SK-N-MC (cell line): ENCODE measurements at places on chromosomes 6 and 20.

- no peak for DNase-seq
Observed at GRCh38 chr6:70150521-70150920, 152.4 kb downstream of the COL9A1 start.

GRCh38 chr20:21714297-21715192 is 9.1 kb downstream of the PAX1 start:
- no peak for DNase-seq

- DNase-seq = no peak
Observed at GRCh38 chr6:441126-441920, 49.8 kb downstream of the IRF4 start.

- DNase-seq = no peak
Observed at GRCh38 chr6:37134396-37135191, 35.4 kb upstream of the PIM1 start.

- no peak for DNase-seq
Observed at GRCh38 chr6:70967049-70967448, 10.2 kb upstream of the B3GAT2 start.

GRCh38 chr20:48875914-48876240 is 45.6 kb upstream of the ARFGEF2 start:
- no peak for DNase-seq

- DNase-seq = no peak
Observed at GRCh38 chr6:16849280-16849987, 88.2 kb upstream of the ATXN1 start.

DNA sequence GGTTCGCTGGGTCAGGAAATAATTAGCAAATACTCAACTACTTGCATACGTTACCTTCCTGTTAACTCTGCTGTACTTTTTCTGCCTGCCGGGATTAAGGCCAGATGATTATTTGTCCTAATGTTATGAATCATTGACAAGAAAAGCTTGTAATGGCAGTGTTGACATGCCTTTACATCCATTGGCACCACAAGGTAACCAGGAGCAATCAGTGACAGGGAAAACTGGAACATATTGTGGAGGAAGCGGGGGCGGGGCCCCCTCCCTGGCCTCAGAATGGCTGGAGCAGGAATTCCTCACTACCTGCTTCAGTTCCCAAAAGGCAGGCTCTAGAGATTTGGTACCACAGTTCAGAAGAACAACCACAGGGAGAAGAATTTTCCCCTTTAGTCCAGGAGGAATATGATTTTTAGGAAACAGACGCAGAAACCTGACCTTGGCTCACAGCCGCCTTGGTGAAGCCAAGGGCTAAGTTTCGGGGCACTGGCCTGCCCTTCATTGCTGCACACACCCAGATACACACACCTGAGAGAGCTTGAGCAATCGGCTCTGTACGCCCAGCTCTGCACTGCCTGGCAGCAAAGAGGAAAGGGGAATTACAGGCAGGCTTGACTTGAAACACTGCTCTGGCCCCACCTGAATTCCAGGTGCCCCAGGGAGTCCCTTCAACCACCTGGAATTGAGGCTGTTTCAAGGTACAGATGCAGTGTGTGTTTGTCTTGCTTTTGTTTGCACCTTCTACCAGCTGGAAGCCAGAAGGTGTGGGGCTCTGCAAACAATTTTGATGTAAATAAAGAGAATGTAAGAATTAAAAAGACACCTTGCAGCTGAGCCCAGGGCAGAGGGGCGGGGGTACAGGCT is 89.8 kb downstream of the MYB start:
- no peak for DNase-seq

DNA sequence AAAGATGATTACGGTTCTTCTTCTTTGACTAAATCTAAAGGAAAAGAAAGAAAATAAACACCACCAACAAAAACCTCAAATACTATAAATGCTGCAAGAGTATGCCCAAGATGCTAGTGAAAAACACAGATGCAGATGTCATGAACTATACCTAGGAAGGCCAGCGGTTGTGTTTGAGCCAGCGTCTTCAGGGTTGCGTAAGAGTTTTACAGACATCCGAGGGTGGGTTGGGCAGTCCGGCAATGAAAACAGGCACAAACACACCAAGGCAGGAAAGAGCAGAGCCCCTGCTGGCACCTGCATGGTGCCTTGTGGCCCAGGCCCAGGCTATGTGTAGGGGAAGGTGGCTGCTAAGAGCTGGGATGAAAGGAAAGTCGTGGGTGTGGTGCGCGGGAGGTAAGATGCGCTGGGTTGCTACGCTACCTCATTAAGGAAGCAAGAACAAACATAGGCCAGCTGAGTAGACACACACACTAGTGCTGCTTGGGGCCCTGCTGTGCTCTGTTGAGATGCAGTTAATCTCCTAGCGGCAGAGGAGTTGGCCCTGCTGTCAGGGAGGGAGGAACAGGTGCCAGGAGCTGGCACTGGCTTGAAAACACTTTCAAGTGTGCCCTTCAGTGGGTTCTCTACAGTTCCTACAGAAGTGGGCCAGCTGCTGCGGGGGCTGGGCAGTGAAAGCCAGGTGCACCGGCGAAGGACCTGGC is 170.2 kb upstream of the PLN start:
- no peak for DNase-seq

DNA sequence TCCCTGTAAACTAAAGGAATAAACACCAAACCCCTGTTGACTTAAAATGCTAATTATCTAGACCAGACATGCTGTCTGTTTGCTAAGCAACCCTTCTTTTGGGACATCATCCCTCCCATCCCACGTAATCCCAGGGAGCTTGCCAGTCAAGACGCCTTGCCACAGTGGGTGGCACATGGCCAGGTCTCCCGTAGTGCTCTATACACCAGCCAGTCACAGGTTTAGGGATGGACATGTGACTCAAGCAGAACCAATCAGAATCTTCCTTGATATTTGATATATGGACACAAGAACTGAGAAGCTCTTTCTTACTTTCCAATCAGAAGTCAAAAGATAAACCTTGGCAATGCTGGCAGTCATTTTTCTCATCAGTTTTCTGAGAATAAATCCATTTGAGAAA is 60.0 kb downstream of the CNKSR3 start:
- no peak for DNase-seq

DNA sequence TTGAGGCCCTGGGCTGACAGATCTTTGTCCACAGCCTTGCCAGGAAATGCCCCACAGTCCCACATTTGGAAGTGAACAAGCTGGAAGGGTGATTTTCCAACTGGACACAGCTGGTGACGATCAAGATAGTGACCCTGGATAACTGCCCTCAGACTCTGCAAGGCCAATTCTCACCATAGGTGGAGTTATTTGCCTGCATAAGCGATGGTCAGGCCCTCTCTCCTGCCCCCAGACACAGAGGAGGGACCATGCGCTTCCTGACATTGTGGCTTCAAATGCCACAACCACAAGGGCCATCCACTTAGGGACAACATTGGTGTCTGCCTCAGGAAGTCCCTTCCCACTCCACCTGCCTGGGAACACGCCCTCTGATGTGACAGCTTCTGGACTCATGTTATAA is 96.0 kb downstream of the JPH2 start:
- no peak for DNase-seq

DNA sequence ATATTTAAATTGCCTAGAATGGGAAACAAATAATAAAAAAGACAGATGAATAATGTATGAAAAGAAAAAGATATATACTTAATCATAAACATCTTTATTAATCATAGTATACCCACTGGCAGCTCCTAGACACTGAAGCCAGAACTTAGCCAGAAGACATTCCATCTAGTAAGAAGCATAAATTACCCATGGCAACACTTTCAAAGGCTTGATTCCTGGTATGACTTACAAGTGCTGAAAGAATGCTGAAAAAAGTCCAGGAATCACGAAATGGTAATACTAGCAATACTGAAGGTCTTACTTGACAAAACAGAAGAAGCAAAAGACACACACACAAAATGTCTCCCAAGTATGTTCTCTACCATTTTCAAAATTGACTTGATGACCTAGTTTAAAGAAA is 38.0 kb downstream of the RWDD2A start:
- DNase-seq = no peak

- no peak for DNase-seq
Observed at GRCh38 chr6:159328052-159328451, 158.9 kb downstream of the FNDC1 start.

DNA sequence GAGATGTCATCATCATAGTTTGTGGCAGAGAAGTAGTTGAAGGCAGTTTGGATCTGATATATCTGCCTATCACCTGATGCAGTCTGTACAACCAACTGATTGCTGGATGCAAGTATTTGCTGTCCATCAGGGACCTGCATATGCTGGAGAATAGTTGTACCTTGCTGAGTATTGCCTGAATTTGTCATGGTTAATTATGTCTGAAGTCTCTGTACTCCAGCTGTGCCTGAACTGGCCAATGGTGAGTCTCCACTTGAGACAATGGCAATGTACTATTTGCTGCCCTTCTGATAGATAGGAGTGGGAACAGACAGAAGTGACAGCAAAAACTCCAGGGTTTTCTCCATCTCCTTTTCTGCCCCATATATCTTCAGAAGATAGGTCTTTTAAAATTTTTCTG is 531.5 kb downstream of the EPHA7 start:
- no peak for DNase-seq

DNA sequence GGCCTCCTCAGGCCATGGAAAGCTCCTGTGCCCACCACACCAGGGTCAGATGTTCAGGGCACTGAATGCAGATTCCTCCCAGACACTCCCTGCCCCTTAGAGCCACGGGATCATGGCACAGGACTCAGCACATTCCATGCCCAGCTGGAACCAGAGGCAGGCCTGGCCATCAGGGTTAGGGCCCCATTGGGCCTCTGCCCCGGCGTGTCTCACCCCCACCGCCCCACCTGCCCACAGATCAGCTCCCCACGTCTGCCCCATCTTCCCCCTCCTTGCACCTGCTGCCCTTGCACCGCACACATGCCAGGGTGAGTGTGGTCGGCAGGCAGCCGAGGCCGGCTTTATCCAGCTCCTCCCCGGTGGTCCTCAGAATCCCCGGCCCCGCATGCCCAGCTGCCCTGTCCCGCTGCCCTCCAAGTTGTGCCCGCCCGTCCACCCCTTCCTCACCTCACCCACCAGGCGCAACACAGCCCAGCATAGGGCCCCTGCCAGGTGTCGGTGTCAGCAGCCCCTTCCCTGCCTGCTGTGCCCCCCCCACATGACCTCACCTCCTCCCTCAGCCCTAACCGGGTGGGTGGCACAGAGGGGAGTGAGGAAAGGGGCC is 2.2 kb upstream of the SRMS start:
- no peak for DNase-seq

DNA sequence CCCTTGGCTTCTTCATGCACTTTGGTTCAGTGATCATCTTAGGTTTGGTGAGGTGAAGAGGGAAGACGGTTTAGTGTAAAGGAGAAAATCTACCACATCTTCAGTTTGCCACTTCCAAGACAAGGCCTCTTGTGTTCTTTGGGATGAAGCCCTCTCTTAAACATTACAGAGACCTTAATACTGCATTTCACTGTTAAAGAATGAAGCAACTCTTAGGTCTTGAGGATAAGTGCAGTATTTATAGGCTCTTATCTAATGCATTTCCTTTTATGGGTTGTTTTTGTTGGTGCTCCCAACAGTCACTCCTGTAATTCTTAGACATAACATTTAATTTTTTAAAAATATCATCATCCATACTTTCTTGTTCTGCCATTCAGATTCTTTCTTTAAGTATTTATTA is 139.9 kb upstream of the LAMP5 start:
- DNase-seq = no peak

DNA sequence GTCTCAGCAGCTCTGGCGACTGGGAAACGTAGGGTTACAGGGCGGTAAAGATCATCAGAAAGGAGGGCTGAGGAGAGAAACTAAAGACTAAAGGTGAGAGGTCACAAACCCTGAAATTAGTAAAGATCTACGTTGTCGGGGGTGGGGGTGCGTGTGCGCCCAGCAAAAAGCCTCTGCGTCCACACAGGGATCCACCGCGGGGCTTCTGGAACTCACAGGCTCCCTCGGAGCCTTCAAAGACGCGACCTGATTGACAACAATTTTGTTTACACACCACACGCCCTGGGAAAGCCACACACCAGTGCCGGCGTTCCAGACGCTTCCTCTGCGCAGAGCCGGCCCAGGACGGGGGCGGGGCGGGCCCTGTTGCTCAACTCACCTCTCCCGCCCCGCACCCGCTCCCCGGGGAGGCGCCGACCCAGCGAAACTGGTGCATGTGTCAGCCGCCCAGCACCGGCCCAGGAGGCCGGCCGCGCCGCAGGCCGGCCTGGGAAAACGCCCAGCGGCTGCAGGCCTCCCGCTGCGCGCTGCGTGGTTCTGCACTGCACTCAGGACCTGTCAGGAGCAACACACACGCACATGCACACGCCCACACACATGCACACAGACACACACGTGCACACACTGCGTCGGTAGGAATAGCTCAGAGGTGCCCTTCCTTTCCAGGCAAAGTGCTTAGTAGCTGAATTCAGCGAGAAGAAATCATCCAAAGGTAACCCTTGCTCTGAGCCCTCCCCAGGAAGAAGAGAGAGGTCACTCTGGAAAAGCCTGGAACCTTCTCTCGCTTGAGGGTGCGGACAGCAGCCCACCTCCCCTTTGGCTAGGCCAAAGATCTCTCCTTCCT is 57.2 kb upstream of the ARID1B start:
- no peak for DNase-seq

- no peak for DNase-seq
Observed at GRCh38 chr6:167712731-167713475, 113.8 kb upstream of the AFDN start.

DNA sequence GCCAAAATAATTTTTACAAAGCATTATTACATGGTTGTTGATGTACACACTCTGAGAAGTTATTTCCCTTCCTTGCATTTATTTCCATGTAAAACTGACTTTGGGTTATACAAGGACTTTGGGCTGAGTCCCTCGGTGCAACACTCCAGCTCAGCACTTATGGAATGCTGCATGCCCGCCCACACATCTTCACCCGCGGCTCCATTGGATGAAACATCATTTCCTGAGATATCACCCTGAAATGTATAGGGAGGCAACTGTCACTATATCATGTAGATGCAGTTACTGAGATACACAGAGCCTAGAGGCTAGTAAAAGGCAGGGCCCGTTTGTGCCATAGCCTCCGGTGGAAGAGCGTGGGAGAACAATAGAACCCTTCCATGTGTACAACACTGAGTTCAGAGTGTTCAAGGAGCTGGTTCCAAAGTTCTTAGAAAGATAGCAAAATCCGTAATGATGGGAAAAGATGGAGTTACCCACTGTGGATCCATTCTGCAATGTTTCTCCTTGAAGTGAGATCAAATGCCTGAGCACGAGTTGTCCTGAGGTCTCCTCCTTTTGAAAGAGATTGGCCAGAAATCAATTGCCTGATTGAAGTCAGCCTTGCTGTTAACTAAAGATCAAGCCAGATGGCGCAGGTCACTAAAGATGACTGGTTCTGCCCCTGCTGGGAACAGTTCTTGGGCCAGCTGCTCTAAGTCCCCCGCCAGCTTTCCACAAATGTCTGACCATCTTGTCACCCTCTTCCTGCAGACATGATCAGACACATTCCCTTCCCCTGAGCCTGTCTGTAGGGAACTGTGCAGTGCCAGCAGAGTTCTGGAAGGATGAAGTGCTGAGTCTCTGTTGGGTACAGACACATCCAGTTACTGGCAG is 100.9 kb upstream of the IYD start:
- no peak for DNase-seq

GRCh38 chr6:34243901-34244884 is 4.6 kb downstream of the SMIM29 start:
- no peak for DNase-seq

- no peak for DNase-seq
Observed at GRCh38 chr20:63754008-63754407, 14.4 kb downstream of the SLC2A4RG start.
